Adrenal gland (tissue), 19 donors: ENCODE measurements at places on chromosomes 1 and 21. TPM values are rescaled to one million over a fixed set of nuclear protein-coding genes. Genes with fewer than 3 reads are reported as not detected.

GRCh38 chr1:21530368-21531016 lies 21.3 kb downstream of the ALPL start:
- no peaks in the 10 kb centered on the region for H3K36me3 ChIP-seq
- H3K4me1 ChIP-seq = peaks cover 5% of the 10 kb centered on the region
- DNase-seq = no peak

Gene ANKRD45
- total RNA-seq = 0.60 TPM

Gene KIRREL1
- total RNA-seq = 56.7 TPM

DNA sequence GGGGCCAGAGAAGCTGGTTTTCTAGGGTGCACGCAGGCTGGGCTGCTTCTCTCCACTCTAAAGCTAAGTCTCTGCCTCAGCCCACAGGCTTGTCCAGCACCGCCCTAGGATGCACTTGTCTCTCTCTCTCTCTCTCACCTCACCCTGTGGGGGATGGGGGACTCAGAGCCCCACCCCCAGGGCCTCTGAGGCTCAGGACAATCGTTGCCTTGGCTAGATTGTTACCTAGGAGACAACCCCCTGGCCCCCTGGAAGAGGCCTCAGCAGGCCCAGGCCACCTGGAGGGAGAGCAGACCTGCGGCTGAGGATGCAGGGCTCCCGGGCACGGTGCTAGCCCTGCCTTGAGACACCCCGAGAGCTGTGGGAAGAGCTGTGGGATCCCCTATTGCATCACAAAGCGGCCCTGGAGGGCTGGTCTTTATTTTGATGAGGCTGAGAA lies at the start of gene ACTRT2:
Gene ACTRT2 (plus strand): TSS at position 235 of the 439 bp plus-strand sequence. CDS start 220 bp downstream, outside the sequence.
- DNase-seq = no peak
- no peaks in the 10 kb centered on the region for H3K4me1 ChIP-seq
- no peak within 1 kb of the TSS for H3K4me3 ChIP-seq
- H3K36me3 ChIP-seq = no peaks in the 10 kb centered on the region

DNA sequence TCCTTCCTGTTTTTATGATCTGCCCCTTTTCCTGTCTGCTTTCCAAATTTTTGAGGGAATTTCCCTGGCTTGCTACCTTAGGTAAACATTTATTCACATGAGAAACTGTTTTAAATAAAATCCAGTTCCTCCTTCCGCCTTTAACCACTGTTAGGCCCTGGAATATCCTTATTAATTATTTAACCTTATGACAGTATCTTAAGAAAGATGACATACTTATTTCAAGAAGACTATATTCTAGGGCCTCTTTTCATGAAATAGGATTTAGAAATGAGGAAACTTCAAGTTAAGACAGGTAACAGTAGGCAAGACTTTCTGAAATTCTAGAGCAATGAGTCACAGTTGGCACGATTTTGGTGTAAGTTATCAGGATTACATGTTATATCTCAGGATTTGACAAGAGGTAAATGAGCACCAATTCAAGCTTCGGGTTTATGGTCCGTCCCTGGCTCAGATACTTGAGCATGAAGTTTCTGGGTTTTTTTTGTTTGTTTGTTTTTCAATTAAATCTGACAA lies 2.0 kb upstream of the TNFSF18 start:
- H3K4me3 ChIP-seq = no peak overlapping the region
- no peaks in the 10 kb centered on the region for H3K27me3 ChIP-seq
- peaks cover 12% of the 10 kb centered on the region for H3K4me1 ChIP-seq
- H3K36me3 ChIP-seq = no peaks in the 10 kb centered on the region

Gene BNIPL
- total RNA-seq = not detected

GRCh38 chr1:202811296-202812175 lies 782 bp downstream of the PCAT6 start:
- H3K27me3 ChIP-seq = no peaks in the 10 kb centered on the region
- peak; percentile 42 for DNase-seq
- H3K27ac ChIP-seq = peak overlapping the region; percentile 61
- no peaks in the 10 kb centered on the region for H3K36me3 ChIP-seq
- peaks cover 8% of the 10 kb centered on the region for H3K4me1 ChIP-seq
- peak overlapping the region; percentile 66 for H3K4me3 ChIP-seq

DNA sequence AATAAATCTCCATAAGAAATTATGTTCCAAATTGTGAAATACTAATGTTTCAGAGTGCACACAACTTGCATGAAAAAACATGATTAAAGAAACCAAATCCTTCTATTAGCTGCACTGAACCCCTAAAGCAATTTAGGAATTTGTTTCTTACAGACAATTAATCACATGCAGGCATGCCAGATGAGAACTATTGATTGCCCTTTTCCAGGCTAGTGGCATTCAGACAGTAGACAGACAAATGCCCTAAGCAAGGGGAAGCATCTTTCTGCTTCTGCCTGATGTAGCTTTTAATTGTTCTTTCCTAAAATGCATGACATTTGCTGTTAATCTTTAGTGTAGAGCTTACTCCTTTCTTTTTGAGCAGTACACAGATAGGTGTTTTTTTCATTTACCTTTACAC lies 229.5 kb downstream of the DPYD start:
- H3K27me3 ChIP-seq = no peaks in the 10 kb centered on the region
- no peaks in the 10 kb centered on the region for H3K36me3 ChIP-seq
- no peak for DNase-seq
- H3K27ac ChIP-seq = no peak overlapping the region

GRCh38 chr1:40162753-40163441 lies 1.7 kb downstream of the RLF start:
- peaks cover 50% of the 10 kb centered on the region for H3K4me1 ChIP-seq
- H3K27ac ChIP-seq = no peak overlapping the region
- DNase-seq = no peak
- no peaks in the 10 kb centered on the region for H3K27me3 ChIP-seq
- H3K4me3 ChIP-seq = no peak overlapping the region
- no peaks in the 10 kb centered on the region for H3K36me3 ChIP-seq

- DNase-seq = no peak
- no peak within 1 kb of the TSS for H3K27ac ChIP-seq
- no peak within 1 kb of the TSS for H3K4me3 ChIP-seq
- no peaks in the 10 kb centered on the region for H3K4me1 ChIP-seq
- H3K27me3 ChIP-seq = peaks cover 27% of the 10 kb centered on the region
- no peaks in the 10 kb centered on the region for H3K36me3 ChIP-seq
These were observed at the start of gene CADM3 for GRCh38 chr1:159171254-159171687. Gene CADM3 (plus strand): TSS chr1:159171615. CDS start chr1:159171766, 151 bp downstream.

DNA sequence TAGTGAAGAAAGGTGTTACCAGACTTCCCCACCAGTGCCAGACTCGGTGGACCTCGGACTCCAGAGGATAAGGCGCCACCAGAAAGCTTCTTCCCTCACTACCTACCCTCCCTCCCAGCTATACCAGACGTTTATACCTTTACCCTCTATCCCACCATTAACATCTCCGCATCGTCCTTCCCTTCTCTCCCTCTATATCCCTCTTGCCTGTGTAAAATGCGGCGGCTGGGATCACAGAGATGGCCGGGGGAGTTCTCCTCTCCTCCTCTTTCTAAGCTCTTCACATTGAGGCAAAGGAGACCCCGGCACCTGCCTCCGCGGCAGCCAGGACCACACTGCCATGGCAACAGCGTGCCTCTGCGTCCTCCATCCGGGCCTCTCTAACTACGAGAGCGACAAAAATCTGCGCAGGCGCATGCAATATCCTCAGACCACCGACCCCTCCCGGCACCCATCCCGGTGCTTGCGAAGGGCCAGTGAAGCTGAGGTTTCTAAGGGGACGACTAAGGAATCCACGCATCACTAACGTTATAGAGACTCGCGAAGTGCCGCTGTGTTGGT lies at the start of gene CCDC181:
Gene CCDC181 (minus strand): TSS at position 394 of the 561 bp plus-strand sequence. CDS start 2,547 bp downstream, outside the sequence.
- no peak within 1 kb of the TSS for H3K27ac ChIP-seq
- H3K4me3 ChIP-seq = peak within 1 kb of the TSS; percentile 57
- DNase-seq = peak; percentile 30

Gene PLA2G2F
- not detected for total RNA-seq

DNA sequence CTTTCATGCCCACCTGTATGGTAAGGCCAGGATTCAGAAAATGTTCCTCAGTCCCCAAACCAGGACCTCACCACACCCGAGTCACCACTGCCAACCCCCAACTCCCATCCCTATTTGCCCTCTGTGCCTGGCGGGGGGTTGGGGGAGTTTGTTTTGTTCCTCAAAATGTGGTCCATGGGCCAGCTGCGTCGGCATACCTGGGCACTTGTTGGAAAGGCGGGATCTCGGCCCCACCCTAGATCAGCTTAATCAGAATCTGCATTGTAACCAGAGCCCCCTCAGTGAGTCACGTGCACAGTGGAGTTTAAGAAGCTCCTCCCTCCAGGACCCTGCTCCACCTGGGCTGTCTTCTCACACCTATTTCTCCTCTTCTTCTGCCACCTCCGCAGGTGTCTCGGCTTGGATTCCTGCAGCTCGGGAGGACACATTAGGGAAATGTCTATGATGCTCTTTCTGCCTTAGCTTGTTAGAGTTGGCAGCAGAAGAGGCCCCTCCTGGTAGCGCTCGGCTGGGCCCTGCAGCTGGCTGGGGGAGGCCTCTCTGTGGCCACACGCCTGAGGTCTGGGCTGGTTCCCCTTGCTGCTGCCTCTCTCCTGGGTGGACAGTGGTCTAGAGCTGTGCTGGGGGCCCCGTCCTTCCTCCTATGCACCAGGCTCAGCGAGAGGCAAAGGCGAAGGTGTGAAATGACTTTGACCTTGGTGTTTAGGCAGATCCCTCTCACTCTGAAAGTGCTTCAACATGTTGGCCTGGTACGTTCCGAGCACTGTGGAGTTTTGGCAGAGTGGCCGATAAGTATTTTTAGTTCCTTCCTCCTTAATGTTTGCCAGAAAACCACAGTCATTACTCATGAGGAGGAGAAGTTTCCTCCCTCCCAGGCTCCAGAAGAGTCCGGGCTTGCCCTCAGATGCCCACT lies 41.8 kb upstream of the CAMTA1 start:
- no peaks in the 10 kb centered on the region for H3K27me3 ChIP-seq
- DNase-seq = peak; percentile 27
- H3K27ac ChIP-seq = peak overlapping the region; percentile 82
- H3K36me3 ChIP-seq = no peaks in the 10 kb centered on the region
- no peak overlapping the region for H3K4me3 ChIP-seq
- H3K4me1 ChIP-seq = peaks cover 3% of the 10 kb centered on the region

DNA sequence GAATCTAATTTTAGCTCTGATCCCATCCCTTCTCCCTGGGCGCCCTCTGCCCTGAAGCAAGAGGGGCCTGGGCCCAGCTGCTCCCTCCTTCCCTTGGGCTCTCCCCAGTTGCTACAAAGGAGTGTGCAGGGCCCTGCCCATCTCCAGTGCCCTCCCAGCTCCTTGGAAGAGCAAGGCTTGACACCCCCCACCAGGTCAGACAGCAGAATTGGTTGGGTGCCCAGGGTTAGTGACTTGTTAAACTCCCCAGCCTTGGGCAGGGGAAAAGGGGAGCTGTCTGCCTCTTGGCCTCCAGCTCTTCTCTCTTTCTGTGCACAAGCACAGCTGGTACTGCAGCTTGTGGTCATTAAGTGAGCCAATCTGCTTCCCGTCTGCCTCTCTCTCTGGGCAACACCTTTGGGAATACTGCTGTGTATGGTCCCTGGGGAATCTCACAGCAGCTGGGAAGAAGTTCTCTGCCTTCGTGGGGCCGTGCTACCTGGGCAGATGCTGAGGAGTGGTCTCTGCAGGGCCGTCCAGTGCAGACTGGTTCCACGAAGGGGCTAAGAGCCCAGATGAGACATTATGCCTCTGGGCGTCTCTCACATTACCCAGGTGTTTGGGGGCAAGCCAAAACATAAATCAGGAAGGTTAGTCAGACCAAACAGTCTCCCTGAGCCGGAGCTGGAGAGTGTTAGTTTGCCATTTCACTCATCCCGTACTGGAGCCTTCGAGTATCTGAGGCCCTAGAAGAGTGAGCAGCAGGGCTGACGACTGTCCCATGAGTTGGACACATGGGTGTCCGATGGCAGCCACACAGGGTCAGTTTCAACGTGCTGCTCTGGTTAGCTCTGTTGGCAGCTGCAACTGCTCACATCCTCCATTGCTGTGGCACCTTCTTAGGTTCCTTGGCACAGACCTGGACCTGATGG lies 37.3 kb downstream of the TMEM53 start:
- no peak overlapping the region for H3K27ac ChIP-seq
- H3K27me3 ChIP-seq = no peaks in the 10 kb centered on the region
- no peak overlapping the region for H3K4me3 ChIP-seq

- DNase-seq = no peak
- no peak overlapping the region for H3K4me3 ChIP-seq
- no peaks in the 10 kb centered on the region for H3K36me3 ChIP-seq
- H3K27me3 ChIP-seq = no peaks in the 10 kb centered on the region
- H3K27ac ChIP-seq = no peak overlapping the region
- no peaks in the 10 kb centered on the region for H3K4me1 ChIP-seq
These were observed 14.0 kb downstream of the RAB4A start for GRCh38 chr1:229284887-229285286.

GRCh38 chr21:37939251-37939650 lies 23.0 kb upstream of the KCNJ6 start:
- no peaks in the 10 kb centered on the region for H3K4me1 ChIP-seq
- no peaks in the 10 kb centered on the region for H3K27me3 ChIP-seq
- no peak for DNase-seq

DNA sequence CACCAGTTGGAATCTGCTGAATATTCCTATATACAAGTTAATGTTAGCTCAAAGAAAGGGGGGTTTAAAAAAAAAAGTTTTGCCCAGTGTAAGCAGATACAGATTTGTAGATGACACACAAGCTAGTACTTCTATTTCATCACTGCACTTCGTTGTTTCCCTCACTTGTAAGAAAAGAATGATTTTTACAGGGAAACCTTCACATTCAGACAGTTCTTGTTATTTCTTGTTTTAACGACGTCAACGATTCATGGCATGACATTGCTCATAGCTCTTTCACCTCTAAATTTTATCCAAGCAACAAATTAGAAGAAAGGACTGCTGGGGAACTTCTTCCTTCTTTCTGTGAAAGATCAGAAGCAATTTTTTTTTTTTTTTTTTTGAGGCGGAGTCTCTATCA lies 25.7 kb upstream of the C1orf105 start:
- no peaks in the 10 kb centered on the region for H3K36me3 ChIP-seq
- H3K27me3 ChIP-seq = no peaks in the 10 kb centered on the region
- no peak for DNase-seq

DNA sequence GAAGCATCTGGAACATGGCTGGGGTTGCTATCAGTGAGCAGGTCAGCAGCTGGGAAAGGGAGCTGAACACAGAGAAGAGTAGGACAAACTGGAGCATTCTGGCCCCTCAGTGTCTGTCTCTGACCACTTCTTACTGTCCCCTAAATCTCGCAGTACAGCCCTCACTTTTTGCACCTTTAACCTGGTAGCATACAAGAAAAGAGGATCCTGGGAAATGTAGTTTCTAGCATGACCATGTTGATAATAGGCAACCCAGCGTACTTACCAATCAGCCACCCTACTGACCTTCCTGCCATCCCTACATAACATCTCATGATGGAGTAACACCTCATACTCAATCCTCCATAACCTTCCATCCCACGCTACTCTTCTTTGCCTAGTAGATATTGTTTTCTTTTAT lies 99.1 kb upstream of the RAVER2 start:
- no peak overlapping the region for H3K4me3 ChIP-seq
- H3K36me3 ChIP-seq = no peaks in the 10 kb centered on the region
- DNase-seq = no peak
- no peaks in the 10 kb centered on the region for H3K27me3 ChIP-seq
- no peaks in the 10 kb centered on the region for H3K4me1 ChIP-seq

- no peak overlapping the region for H3K4me3 ChIP-seq
- no peaks in the 10 kb centered on the region for H3K4me1 ChIP-seq
- no peak for DNase-seq
- H3K27me3 ChIP-seq = no peaks in the 10 kb centered on the region
- H3K27ac ChIP-seq = no peak overlapping the region
- no peaks in the 10 kb centered on the region for H3K36me3 ChIP-seq
These were observed 323.3 kb downstream of the AJAP1 start for GRCh38 chr1:4977701-4978100.

Gene SH3D21
- 1.9 TPM for total RNA-seq

Gene LCE3D
- total RNA-seq = not detected

Gene KRTAP19-3
- total RNA-seq = not detected

Gene TRIM67
- 1.5 TPM for total RNA-seq

Gene FAM229A
- total RNA-seq = 4.1 TPM
